HL-60 (cell line): ENCODE measurements at places on chromosomes 3 and 15.

DNA sequence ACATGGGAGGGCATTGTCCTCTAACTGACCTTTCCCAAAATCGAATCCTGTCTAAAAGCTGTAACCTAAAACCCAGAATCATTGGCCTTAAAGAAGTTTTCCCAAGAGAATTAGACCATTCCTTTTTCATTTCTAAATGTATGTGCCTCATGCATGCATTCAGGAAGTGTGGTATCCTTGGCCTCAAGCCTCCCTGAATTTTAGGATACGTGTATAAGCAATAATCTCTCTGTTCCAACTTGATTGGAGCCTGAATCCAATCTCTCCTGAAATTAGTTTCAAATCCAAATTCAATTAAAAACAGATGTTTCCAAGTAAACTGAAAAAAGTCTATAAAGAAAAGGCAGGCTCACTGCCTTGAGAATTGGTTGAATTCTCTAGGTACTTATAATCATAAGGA lies 86.0 kb upstream of the VEPH1 start:
- no peak for DNase-seq

GRCh38 chr3:40504636-40505430 lies 1.0 kb upstream of the ZNF620 start:
- DNase-seq, result no peak

- no peak for DNase-seq
Measured at GRCh38 chr15:77081971-77082370, 11.1 kb upstream of the TSPAN3 start.

DNA sequence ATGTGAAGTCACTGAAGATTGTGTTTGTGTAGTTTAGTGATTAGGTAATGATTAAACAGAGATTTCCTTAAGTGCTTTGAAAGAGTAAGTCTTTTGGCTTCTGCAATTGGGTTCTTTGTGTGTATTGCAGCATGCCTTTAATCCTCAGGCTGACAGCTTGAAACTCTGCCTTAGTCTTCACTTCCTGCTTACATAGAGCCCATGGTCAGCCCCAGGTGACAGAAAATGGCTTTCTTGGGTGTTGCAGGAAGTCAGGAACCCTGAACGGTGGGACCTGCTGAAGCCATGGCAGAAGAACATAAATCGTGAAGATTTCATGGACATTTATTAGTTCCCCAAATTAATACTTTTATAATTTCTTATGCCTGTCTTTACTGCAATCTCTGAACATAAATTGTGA lies 61.3 kb downstream of the KBTBD8 start:
- DNase-seq, result no peak

- DNase-seq, result no peak
Measured at GRCh38 chr3:4761759-4762158, 217.5 kb upstream of the BHLHE40 start.

DNA sequence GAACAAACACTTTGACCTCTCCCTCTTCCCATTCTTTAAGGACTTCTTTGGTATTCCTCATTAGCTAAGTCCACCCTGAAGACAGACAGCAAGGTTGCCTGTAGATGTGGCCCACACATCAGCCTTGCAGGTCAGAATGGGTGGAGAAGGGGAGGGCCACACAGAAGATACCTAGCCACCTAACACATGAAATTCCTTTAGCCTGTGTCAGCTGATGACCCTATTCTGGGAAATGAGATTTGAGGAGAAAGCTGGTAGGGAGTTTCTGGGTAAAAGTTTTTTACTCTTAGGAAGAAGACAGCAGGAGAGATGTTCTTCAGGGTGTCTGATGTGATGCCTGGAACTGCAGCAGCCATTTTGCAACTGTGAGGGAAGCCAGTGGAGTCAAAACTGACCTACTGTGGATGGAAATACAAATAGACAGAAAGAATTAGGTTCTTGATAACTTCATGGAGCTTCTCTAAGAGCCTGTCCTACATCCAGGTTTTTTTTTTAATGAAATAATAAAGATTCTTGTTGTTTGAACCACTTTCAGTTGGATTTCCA lies 17.8 kb upstream of the SMAD6 start:
- no peak for DNase-seq

- DNase-seq, result no peak
Measured at GRCh38 chr15:82178061-82178460, 84.5 kb downstream of the EFL1 start.

GRCh38 chr15:50144341-50145120 lies 25.5 kb upstream of the ATP8B4 start:
- DNase-seq, result no peak

GRCh38 chr3:111521891-111522290 lies 20.1 kb upstream of the CD96 start:
- DNase-seq, result no peak

GRCh38 chr3:142638291-142638690 lies 42.1 kb downstream of the PLS1 start:
- DNase-seq, result no peak

DNA sequence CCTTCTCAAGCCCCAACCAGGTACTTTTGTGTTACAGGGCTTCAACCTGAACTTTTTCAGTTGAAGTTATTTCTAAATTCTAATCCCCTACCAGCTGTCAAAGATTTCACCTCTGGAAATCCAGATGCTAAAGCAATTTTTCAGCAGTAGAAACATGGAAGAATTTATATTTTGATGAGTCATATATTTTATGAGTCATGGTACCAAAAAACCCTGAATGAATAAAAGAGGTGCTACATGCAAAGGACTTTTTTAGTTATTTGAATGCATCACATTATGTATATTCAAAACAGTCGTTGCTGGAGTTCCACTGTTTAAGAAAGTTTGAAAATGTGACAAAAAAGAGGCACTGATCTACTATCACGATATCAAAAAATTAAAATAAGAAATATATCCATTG lies 96.0 kb upstream of the ZNF385D start:
- DNase-seq, result no peak
